ENCODE measurements at places on chromosomes 2 and 18.

DNA sequence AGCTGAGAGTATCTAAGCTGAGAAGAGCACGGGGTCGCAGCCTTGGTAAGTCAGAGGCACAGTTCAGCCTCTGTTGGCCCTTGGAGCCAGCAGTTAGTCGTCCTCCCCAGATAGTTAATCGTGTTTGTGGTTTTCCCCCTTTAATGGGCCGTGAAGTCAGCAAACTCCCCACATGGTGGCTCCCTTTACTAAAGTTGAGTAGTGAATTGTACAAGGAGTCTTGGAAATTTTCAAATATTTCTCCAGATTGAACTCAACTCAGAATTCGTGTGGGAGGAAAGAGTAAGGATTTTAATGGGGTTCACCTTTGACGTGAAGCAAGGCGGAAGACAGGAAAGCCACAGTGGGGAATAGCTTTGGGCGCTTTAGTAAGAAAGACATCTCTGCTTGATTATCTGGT, 2.4 kb upstream of the ADCYAP1 start:
- no peak for DNase-seq

DNA sequence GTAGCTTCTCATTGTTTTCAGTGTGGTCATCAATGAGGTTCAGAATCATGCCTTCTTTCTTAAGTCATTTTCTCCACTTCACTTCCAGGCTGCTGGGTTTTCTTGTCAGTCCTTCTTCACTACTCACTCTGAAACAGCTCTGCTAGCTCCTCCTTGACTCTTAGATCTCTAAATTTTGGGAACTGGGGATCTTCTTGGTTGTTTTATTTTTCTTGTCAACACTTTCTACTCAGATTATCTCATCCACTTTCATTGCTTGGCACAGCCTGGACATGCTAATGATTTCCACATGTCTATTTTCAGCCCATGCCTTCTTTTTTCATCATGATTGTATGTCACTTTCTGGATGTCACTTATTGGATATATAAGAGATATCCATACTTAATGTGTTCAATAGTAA, 517.8 kb upstream of the DSEL start:
- no peak for DNase-seq

GRCh38 chr2:46461011-46461674, 18.2 kb upstream of the TMEM247 start:
- peak; percentile 89 for DNase-seq

DNA sequence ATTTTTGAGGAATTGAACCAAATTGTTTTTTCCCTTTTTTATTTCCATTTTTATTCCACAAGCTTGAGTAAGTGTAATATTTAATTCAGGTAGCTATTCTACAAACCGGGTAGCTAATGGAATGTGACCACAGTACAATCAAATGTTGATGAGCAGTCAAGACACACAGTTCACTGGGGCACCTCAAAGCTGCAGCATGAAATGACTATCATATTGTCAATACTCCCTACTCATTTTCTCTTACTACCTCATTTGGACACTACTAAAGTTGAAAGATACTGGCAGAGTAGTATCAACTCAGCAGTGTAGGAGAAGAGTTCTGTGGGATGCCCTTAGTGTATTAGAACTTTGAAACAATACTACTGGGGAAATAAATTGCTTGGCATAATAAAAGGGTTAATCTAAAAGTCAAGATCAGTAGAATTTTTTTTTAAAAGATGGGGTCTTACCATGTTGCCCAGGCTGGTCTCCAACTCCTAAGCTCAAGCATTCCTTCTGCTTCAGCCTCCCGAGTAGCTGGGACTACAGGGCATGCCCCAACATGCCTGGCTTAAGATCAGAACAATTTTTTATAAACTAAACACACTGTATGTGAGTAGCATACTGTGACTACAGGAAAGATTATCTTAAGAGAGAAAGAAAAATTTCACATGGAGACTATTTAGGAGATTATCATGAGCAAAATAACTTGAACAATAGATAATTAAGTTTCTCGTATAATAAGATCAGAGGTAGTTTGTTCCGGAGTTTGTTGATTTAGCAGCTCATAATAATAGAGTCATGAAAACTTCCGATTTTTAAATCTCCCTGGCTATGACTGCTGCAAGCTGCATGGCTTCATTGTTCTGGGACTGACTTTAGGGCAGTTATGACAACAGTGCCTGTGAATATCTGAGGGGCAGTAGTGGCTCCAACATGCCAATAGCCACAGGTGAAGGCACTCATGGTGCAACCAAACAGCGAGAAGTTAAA, 43.7 kb downstream of the MYO3B start:
- no peak for DNase-seq

DNA sequence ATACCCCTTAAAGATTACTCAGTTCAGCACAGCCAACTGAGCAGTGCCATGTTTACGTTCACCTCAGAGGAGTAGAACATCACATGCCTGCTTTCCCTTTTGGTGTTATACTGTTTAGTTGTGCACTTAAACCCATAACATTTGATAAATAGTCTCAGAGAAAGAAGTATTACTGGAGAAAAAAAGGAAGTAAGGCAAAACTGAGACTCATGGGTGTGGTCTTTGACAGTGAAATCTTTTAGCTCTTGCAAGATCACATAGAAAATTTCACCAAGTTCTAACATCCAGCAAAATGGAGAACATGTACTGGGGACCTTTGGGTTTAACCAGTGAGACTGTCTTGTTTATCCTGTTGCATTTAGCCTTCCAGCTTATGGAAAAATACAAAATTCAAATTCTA, 5.6 kb downstream of the TANK start:
- DNase-seq: no peak

GRCh38 chr2:223771475-223771874, 65.9 kb downstream of the AP1S3 start:
- DNase-seq: no peak

- no peak for DNase-seq
Observed at GRCh38 chr18:3960142-3960541, 495.0 kb downstream of the DLGAP1 start.

GRCh38 chr2:135818937-135819610, 17.9 kb downstream of the LCT start:
- no peak for DNase-seq

Data from nephron progenitor cell (in vitro differentiated cells).